CD4-positive, alpha-beta T cell treated with Interleukin-10 for 1 hour (primary cell): ENCODE measurements at places on chromosomes 6 and 20.

DNA sequence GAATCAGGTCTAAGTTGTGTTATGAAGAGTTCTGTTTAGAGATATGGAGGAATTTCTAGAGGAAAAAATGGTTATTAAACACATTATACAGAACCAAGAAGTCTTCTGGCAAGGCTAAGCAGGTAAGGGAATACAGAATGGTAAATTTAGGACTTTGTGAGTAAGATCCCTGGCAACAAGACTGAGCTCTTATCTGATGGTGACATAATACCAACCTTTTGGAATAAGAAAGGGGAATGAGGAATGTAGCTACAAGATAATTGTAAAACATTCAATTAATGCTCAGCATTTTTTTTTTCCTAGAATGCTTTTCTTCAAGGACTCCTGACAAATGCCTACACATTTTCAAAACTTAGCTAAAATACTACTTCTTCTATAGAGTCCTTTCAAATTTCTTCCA is 51.8 kb downstream of the CYB5R4 start:
- no peak for DNase-seq

GRCh38 chr6:128663238-128663637 is 142.8 kb upstream of the PTPRK start:
- DNase-seq: no peak

GRCh38 chr6:146028252-146028795 is 538 bp upstream of the GRM1 start:
- DNase-seq: peak; percentile 14

- DNase-seq: no peak
These were observed 576 bp upstream of the RRP36 start for GRCh38 chr6:43020847-43021246.

- no peak for DNase-seq
These were observed 15.6 kb downstream of the JAG1 start for GRCh38 chr20:10658051-10658823.

GRCh38 chr20:56630506-56631317 is 1.6 kb downstream of the TFAP2C start:
- DNase-seq: no peak

- DNase-seq: no peak
These were observed 59.0 kb upstream of the TULP4 start for GRCh38 chr6:158253248-158253647.

DNA sequence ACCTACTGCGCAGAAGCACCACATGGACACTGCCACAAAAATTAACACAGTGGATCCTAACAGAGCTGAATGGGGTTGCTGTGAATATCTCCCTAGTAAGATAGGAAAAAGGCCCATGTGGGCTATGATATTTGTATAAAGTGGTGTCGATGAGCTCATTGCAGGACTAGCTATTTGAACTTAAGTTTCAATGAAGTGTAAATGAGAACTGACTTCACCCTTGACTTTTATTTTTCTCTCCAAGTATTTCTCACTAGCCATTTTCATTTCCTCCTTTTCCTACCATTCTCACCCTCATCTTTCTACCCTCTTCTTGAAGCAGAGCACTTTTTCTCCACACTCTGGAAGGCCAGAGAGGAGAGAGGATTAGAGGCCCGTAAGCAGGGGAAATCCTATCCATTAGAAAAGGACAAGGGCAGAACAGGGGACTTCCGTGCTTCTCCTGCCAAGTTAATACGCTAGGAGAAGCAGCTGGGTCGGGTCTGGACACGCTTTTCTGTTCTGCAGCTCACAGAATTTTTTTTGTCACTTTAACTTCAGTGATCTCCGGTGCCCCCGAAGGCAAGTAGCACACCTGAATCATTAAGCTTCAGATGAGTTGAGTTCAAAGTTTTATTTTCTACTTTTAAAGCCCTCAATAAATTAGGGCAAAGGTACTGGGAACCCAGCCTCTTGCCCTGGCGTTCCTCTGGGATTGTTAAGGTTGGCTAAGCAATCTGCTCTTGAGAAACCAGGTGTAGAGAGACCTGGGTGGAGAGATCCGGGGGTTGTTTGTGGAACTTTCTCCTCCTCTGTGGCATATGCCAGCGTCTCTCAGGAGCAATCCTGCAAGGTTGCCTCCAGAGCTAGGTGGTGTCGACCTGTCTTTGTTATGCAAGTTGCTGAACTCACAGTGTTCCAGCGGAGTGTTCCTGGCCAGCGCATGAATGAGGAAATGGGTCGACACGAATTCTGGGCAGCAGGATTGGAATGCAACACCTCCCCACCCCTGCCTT is 56.2 kb upstream of the ARID1B start:
- no peak for DNase-seq

GRCh38 chr6:6969761-6970223 is 138.0 kb upstream of the RREB1 start:
- DNase-seq: no peak

DNA sequence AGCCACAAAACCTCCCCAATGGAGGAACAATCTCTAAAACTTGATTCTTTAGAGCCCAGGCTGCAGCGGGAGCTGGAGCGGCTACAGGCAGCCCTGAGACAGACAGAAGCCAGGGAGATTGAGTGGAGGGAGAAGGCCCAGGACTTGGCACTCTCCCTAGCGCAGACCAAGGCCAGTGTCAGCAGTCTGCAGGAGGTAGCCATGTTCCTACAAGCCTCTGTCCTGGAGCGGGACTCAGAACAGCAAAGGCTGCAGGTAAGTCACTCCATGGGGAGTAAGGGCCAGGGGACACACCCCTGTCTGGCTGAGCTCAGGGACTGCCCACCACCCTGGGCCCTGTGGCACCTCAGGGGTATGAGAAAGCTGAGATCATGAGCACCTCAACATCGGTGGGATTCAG is 24.7 kb downstream of the C20orf173 start:
- DNase-seq: no peak

GRCh38 chr6:167512696-167513375 is 187.9 kb downstream of the TTLL2 start:
- no peak for DNase-seq

- DNase-seq: no peak
These were observed 22.8 kb downstream of the OR2J3 start for GRCh38 chr6:29130644-29131043.

DNA sequence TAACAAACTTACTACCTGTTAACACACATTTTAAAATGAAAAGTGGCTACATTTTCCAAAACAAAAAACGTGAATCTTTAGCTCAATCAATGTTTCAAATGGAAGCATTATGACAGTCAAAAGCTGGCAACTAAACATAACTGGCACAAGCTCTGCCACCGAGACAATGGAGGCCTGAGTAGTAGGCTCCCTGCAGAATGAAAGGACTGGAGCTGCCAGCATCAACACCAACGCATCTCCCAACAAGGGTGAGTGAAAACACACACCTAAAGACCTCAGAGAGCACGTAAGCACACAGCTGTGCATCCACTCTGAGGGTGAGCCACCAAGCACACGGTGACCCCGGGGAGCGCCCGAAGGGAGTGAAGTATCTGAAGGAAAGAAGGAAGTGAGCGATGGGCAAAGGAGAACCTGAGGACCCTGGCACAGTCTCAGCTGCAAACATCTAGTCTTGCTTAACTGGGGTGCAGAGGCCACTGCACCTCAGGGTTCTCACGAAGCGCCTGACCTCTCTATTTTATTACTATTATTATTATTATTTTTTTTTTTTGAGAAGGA is 1.6 kb upstream of the ADRM1 start:
- DNase-seq: no peak

DNA sequence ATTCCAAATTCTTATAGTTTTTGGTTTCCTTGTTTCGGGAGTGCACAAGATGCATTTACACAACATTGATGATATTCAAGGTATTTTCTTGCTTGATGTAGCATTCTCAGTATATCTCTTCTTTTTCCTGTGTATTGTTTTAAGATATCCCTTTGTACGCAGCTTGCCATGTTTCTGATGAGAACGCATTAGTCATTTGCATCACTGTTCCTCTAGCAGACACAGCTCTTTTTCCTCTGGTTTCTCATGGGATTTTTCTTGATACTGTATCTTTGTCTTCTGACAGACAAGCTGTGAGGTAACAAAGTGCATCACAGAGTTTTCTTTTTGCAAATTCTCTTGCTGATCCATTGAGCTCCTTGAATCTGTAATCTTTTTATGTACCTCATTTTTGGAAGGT is 146.4 kb downstream of the SLC22A3 start:
- DNase-seq: no peak

- DNase-seq: no peak
These were observed 485.2 kb downstream of the GRIK2 start for GRCh38 chr6:101878554-101879276.
